ENCODE measurements at places on chromosomes 5 and 9.
A peak's percentile ranks its signal among the peaks of the same experiment; 100 is the strongest.

DNA sequence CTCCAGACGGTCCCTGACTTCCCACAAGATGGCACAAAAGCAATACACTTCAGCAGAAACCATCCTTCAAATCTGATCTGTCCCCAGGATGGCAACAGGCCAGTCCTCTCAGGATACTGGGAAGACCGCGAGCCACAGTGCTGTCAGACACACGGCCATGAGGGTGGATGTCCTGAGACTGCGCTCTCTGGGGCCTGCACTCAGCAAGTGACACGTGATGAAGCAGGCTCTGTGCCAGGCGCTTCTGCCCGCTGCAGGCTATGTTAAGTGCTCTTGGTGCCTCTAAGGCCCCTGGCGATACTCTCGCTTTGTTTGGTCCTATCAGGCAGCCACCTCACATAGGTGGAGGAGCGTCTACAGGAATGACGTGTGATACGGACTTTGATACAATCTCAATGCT is 7.1 kb downstream of the BRD9 start:
- no peak for DNase-seq

DNA sequence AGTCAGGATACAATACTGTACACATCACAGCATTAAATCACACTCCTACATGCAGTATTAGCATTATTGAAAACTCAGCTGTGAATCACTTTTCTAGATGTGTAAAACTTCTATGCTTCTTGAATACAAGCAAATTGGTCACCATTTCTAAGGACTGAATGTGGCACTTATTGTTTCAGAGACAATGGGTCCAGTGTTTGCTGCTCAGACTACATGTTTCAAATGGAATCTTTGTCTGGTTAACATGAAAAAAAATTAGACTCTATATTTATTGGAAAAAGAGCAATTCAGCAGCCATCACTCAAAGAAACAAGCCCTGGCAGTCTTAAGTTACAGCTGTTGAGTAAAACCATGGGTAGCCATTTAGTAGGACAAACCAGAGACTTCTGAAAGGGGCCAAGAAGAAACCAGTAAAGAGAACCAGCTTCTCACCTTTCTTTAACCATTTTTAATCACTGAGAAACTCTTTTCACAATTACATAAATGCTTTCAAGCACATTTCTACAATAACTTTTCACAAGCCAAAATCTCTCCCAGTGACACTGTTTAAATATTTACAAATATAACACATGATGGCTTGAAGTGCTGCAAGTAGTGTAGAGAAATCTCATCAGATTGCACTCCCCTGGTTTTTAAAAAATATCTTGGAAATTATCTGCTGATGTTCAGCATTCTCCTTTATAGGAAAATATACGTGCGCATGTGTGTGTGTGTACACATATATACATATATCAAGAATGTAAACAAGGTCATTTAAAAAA is 35.2 kb downstream of the OR2K2 start:
- DNase-seq: no peak

DNA sequence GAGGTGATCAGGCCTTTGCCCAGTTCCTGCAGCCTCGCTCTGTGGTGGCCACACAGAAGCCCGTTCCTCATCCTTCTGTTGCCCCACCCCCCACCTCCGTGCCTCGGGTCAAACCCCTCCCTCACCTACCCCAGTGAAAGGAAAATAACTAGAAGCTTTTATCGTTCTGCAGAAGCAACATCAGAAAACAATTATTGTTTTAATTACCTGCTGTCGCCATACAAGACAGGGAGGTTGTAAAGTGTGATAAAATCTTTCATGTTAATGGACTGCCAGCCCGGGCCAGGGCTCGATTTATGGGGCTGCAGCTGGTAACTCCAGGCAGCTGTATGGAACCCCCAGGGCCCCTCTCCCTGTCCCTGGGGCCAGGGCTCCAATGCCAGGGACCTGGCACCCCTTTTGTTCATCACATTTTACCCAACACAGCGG is 20.6 kb downstream of the UNC5A start:
- no peak for DNase-seq

DNA sequence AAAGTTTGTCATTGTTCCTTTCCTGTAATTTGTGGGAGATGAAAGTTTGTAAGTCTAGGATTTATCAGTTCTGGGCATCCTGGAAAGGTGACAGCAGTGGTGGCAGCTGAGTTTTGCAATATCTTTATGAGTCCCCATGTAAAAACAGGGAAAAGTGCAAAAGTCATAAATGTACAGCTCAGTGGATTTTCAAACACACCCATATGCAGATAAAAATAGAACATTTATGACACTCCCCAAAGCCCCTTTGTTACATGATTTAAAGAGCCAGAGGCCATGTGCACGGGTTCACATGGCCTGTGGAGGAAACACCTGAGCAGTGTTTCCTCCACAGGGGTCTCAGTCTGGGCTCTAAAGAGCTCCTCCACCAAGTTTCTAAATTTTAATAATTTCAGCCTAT is 6.3 kb downstream of the TMEM38B start:
- DNase-seq: no peak

- no peak for DNase-seq
Measured at GRCh38 chr5:159424123-159424522, 93.8 kb upstream of the IL12B start.

DNA sequence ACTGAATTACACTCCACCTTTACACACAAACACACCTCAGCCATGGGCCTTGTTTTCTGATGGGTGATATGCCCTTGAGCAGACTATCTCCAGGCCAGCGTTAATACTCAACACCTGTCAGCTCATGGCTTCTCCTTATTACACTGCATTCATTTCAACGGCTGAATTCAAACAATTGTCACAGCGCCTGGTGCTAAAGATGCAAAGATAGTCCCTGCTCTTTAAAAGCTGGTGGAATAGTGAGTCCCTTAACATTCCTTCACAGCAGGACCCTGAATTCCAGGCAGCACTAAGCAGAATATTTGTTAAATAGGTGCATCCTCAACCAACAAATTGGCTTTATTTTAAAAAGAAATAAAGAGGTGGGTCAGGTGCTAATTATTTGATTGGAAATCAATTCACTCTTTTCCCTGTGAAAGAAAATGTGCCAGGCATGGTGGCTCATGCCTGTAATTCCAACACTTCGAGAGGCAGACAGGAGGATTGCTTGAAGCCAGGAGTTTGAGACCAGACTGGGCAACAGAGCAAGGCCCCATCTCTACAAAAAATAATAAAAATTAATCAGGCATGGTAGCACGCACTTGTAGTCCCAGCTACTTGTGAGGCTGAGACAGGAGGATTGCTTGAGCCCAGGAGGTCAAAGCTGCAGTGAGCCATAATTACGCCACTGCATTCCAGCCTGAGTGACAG is 155.7 kb upstream of the EFNA5 start:
- DNase-seq: no peak

GRCh38 chr9:20526500-20527319 is 95.6 kb downstream of the MLLT3 start:
- DNase-seq: no peak

DNA sequence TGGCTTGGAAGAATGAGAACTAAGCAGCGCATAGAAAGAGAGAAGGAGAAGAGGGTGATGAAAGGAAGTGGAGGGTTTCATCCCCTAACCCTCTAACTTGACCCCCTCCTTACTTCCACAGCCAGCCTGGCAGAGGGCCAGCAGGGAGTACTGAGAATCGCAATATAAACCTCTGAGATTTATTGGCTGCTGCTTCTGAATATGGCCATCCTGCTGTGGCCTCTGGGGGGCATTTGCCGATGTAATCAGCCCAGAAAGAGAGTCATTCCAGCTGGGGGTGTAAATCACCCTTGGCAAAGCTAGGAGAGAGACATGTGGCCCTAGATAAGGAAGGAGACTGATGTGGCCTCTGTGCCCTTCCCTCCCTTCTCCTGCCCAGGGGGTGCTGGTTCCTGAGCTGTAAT is 960 bp upstream of the GFRA3 start:
- peak; percentile 57 for DNase-seq

DNA sequence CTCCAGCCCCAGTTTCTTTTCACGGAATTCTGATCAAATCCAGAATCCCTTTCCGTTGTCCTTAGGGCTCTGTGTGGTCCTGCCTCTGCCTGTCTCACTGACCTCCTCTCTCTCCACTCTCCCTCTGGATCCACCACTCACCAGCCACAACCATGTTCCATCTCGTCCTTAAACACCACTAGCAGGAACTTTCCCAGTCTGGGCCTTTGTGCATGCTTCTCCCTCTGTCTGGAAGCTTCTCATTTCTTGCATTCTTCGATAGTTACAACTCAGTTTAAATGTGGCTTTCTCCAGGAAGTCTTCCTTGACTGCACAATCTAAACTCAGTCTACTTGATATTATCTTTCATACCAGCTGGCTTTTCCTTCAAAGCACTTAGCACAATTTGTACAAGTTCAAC is 117.7 kb upstream of the MSX2 start:
- DNase-seq: no peak

DNA sequence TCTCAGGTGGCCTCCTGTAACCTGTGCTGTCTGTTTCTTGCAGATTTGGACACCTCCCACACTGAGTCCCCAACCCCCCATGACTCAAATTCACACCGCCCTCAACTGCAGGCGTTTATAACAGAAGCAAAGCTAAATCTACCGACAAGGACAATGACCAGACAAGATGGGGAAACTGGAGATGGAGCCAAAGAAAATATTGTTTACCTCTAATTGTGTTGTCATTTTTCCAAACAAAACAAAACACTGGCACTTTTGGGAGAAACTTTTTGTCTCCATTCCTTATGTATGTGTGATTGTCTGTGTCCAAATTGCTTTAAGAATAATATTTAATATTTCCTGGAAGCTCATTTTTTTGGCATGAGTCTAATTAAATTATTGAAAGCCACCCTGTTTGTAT is 314.8 kb downstream of the ARHGEF28 start:
- no peak for DNase-seq

DNA sequence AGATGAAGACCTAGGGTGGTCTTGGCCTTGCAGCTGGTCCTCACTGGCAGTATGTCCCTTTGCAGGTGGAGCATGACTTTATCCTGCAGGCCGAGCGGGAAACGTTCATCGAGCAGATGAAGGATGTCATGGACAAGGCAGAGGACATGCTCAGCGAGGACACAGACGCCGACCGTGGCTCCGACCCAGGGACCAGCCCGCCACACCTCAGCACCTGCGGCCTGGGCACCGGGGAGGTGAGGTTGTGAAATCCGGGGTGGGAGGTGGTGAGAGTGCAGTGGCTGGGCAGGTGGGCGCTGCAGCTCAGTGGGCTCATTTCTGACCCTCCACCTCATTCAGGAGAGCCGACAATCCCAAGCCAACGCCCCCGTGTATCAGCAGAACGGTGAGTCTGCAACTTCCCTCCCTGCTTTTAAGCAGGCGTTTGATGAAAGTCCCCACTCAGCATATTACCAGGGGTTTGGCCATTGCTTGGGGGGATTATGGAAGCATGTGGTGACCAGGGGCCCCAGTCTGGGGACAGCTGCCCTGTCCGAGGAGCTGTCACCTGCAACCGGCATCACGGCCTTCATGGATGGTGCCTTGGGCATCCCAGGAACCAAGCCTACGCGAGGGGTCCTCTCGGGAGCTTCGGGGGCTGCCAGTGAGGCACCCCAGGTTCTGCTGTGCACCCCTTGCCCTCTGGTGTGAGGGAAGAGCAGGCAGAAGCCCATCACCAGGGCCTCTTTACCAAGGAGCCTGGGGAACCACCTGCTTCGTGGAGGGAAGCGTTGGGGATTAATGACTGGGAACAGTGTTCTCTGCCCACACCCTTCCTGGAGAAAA is 84.0 kb downstream of the WNK2 start:
- no peak for DNase-seq

- DNase-seq: no peak
Measured at GRCh38 chr9:86942281-86943200, 4.8 kb downstream of the GAS1 start.

DNA sequence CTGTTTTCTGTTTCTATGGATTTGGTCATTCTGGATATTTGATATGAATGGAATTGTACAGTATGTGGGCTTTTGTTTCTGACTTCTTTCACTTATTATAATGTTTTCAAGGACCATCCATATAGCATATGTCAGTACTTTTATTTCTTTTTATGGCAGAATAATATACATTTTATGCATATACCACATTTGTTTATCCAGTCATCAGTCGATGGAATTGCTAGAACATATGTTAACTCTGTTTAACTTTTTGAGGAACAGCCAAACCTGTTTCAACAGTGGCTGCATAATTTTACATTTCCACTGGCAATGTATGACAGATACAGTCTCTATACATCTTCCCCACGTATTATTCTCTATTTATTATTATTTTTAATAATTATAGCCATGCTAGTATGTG is 131.6 kb downstream of the PARP8 start:
- DNase-seq: no peak

- DNase-seq: no peak
Measured at GRCh38 chr5:33346534-33346933, 94.2 kb upstream of the TARS1 start.

DNA sequence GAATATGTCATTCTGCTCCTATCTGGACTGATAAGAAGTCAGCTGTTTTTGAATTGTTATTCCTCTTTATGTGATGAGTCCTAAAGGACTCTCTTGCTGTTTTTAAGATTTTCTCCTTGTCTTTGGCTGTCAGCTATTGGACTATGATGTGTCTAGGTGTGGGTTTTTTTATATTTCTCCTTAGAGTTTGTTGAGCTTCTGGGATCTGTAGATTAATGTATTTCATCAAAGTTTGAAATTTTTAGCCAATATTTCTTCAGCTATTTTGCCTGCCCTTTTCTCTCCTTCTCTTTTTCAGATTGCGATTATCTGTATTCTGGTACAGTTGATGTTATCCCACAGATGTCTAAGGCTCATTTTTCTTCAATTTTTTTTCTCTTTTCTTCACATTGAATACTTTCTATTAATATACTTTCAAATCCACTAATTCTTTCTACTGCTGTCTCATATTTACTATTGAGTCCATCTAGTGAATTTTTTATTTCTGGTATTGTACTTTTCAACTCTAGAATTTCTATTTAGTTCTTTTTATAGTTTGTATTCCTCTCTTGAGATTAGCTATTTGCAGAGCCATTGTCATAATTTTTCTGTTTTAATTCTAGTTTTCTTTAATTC is 31.1 kb downstream of the RPS23 start:
- no peak for DNase-seq

- no peak for DNase-seq
Measured at GRCh38 chr5:134131578-134132350, 17.3 kb downstream of the TCF7 start.

DNA sequence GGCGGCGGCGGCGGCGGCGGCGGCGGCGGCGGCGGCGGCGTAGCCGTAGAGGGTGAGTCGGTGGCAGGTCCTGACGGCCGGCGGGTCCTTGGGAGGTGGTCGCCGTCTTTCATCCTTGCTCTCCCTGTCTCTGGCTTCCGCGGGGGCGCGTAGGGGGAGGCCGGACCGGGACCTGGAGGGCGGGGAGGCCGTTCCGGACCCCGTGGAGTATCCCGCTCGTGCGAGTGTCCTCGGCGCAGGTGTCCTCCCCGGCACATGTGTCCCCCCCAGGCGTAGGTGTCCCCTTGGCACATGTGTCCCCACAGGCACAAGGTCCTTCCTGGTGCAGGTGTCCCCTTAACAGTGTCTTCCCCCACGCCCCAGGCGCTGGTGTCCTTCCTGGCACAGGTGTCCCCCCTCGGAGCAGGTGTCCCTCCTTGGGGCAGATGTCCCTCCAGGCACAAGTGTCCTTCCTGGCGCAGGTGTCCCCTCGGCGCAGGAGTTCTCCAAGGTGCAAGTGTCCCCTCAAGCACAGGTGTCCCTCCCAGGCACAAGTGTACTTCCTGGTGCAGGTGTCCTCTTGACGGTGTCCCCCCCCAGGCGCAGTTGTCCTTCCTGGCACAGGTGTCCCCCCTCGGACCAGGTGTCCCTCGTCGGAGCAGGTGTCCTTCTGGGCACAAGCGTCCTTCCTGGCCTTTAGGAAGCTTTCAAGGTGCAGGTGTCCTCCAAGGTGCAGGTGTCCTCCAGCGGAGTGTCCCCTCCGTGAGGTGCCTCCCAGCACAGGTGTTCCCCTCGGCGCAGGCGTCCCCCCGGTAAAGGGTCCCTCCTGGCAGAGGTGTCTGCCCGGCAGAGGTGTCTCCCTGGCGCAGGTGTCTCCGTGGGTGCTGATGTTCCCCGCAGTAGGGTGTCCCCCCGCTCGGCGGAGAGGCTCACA is 519 bp downstream of the EXOC3 start:
- peak; percentile 92 for DNase-seq
